ENCODE measurements at places on chromosomes 13 and 19.
A peak's percentile ranks its signal among the peaks of the same experiment; 100 is the strongest.

DNA sequence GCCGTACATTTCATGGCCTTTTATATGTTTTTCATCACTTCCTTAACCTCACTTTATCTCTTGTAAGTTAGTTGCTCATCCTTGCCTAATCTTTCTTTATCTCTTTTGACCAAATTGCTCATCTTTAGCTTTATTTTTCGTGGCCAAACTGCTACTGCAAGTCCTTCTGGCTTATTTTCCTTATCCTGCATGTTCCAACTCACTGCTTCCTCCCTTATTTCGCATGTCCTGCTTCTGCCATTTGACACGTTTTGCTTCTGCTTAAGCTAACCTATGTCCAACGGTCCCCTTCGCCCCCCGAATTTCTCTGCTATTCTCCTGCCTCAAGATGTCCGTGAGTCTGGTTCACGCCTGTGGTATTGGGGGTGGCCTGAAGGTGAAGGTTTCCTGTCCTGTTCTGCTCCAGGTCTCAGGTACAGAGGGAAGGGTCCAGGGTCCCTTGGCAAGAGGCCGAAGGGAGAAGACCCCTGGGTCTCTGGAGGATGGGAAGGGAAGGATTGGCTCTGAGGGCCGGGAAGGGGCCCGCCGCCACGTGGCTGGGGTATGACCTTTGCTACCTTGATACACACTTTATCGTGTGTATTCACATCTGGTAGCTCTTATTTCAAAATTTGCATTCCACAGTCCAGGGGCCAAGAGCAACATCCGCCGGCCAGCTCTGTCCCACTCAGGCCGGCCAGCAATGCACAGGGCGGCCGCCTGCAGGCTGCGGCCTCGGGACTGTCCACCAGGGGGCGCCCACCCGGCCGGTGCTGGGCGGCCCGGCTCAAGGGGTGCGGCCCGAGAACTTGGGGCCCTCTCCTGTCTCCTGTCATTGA is 2.9 kb upstream of the C19orf85 start:
- peak; percentile 81 for DNase-seq

DNA sequence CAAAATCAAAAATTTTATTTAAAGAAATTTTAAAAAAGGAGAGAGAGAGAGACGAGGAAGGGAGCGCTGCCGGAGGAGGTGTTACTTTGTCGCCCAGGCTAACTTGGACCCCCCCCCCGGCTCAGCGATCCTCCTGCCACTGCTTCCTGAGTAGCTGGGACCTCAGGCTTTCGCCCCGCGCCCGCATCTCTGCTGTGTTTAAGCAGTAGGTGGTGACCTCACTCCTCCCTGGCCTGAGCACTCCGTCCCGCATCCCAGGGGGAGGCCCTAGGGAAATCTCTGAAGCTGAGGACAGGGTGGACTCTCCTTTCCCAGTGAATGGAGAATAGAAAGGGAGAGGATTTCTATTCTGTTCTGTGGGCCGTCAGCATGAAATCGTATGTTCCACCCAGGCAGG is 485 bp upstream of the ZNF845 start:
- peak; percentile 70 for DNase-seq

DNA sequence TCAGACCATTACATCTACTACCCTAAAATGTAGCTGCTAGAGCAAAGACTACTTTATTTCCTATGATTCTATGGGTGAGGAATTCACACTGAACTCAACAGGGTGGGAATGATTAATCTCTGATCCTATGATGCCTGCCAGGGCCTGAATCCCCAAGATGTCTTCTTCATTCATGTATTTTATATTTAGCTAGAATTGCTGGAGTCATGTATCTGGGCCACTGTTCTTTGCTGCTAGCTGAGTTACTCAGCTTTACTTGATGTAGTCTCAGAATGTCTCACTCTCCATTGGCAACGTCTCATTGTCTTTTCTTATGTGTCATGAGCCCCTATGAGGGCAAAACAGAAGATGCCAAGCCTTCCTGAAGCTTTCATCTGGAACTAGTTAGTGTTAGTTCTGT is 21.1 kb downstream of the ZNF582 start:
- DNase-seq = no peak

DNA sequence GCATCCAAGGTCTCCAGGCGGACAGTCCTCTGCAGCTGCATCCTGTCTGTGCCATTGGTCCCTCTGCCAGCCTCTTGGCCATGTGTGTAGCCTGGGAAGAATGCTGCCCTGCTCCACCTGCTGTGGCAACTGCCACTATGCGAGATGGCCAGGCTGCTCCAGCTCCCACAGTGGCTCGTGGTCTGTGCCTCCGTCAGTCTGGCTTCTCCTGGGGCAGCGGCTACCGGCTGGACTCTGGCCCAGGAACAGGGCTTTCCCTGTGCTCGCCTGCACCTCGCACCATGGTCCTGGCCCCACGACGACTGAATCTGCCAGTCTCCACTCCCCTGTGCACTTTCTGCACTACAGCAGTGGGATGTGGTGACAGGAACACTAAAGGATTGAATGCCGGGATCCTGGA is 26.7 kb upstream of the FFAR2 start:
- no peak for DNase-seq

GRCh38 chr19:52170863-52171320 is 529 bp downstream of the ZNF836 start:
- DNase-seq = peak; percentile 45

- DNase-seq = no peak
These were observed 53.5 kb upstream of the WASF3 start for GRCh38 chr13:26503826-26504594.

DNA sequence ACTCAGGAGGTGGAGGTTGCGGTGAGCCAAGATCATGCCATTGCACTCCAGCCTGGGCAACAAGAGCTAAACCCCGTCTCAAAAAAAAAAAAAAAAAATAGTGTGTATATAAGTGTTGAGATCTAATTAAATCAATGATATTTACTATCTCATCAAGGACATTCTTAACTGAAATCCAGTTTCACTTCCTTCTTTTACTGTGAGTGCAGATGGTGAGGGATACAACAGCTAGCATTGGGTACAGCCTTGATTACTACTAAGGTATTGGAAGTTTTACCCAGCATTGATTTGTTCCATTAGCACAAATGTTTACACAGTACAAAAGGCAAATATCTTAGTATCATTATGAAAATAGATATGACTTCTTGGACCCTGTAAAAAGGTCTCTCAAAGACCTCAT is 546.6 kb downstream of the KCTD12 start:
- DNase-seq = no peak

GRCh38 chr13:28327373-28328270 is 167.3 kb downstream of the FLT1 start:
- no peak for DNase-seq

DNA sequence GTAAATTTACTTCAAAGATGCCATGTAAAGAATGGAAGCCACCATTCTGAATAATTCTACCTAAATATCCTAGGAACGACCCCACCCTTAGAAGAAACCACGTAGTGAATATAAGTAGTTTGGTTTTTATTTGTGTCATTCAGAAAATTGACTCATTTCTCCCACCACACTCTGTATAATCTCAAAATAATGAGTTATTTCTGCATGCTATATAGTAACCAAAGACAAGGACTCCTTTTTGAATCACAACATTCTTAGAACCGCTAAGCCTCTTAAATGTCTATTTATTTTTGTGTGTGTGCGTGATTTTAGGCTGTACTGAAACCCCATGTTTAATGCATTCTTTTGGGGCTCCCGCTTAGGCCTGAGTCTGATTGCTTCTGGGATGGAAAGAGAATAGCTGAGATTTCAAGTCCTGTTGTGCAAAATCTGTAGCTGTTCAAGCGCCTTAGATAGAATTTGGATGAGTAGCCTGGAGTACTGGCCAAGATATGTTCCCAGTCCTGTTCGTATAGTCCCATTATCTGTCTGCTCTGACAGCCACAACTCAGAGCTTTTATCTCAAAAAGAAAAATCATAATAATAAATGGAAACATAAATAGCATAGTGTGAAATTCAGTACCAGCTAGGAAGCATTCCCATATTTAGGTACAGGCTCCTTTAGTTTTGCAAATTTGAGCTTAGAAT is 532.4 kb upstream of the NBEA start:
- no peak for DNase-seq

- DNase-seq = no peak
These were observed 73.6 kb downstream of the COL4A1 start for GRCh38 chr13:110233181-110233950.

DNA sequence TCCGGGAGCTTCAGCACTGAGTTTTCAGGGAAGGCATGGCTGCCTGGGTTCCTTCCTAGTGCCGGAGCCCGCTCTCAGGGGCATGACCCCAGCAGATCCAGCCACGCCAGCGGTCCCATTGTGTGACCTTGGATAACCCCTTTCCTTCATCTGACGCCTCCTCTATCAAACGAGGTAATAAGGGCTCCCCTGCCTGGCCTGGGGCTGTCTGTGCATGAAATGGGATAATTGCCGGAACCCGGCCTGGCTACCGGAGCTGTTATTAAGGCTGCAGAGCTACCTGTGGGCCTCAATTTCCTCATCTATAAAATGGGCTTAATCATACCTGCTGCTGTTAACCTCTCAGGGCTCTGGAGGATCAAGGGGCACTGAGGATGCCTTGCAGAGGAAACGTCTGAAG is 18.3 kb upstream of the NFIC start:
- DNase-seq = no peak

DNA sequence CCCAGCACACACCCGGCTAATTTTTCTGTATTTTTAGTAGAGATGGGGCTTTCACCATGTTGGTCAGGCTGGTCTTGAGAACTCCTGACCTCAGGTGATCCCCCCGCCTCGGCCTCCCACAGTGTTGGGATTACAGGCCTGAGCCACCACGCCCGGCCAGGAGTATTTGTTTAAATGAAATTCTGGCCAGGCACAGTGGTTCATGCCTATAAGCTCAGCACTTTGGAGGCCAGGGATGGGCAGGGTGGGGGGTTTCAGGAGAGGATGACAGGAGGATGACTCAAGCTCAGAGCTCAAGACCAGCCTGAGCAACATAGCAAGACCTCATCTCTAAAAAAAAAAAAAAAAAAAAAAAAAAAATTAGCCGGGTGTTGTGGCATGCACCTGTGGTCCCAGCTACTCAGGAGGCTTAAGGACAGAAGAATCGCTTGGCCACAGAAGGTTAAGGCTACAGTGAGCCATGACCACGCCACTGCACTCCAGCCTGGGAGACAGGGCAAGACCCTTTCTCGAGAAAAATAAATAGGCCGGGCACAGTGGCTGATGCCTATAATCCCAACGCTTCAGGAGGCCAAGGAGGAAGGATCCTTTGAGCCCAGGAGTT is 8.2 kb upstream of the DHDH start:
- peak; percentile 64 for DNase-seq

DNA sequence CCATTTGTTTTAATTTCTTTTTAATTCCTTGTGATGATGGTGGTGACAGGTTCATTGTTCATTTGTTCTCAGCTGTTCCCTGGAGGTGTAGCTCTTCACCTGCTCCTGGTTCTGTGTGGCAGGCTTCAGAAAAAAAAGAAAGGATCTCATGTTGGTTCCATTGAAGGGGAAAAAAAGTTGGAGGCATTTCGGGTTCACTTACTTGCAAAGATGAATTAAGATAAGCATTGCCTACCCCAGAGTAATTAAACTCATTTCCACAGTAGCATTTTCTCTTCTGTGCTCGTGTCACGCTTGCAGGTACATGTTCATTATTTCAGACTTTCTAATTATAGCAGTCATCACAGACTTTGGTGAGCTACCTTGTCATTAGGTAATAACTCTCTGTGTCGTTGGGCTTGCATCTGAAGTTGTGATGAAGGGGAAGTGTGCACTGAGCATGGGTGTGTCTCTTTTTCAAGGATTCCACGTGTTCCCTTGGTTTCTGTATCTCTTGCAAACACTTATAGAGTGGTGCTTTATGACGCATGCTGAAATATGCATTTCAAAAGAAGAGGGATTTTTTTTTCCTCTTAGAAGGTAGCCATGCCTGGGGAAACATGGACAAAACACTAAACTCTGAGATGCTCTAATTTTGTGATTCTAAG is 69.1 kb downstream of the MTUS2 start:
- DNase-seq = no peak

- peak; percentile 67 for DNase-seq
These were observed 1464.5 kb upstream of the SLC10A2 start for GRCh38 chr13:104530741-104531140.

GRCh38 chr19:49823472-49823871 is 5.4 kb downstream of the MED25 start:
- DNase-seq = no peak

DNA sequence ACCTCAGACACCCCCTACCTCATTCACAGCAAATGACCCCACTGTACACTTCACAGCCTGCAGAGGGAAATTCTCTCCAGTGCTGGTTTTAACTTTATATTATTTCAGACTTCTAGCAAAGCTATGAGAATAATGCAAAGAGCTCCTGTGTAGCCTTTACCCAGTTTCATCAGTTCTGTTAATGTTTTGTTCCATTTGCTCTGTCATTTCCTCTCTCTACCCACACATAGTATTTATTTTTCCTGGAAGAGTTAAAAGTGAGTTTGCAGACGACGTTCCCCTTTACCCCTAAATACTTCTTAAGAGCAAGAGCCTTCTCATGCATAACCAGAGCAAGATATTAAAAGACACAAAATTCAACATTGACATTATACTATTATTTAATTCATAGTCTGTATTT is 49.9 kb upstream of the ADGRE1 start:
- no peak for DNase-seq

All from astrocyte of the hippocampus (primary cell).